ENCODE measurements at places on chromosomes 6 and 20. TPM values are rescaled to one million over a fixed set of nuclear protein-coding genes. Genes with fewer than 3 reads are reported as not detected.

Gene TSPO2
- total RNA-seq: not detected

Gene ADTRP
- total RNA-seq: not detected

Gene CGA
- total RNA-seq: 0.48 TPM

Gene LIN28B
- total RNA-seq: 1.4 TPM

Gene SOX18
- total RNA-seq: 1.8 TPM

Gene COL9A1
- not detected for total RNA-seq

Gene GINS1
- 32.2 TPM for total RNA-seq

Gene BPIFB2
- not detected for total RNA-seq

Gene GJA10
- not detected for total RNA-seq

Data from A549 treated with GW870086 at 1 μM for 4 hours (cell line).